Fibroblast of lung (primary cell): ENCODE measurements at places on chromosomes 13 and 19. TPM values are rescaled to one million over a fixed set of nuclear protein-coding genes. Genes with fewer than 3 reads are reported as not detected.
A peak's percentile ranks its signal among the peaks of the same experiment; 100 is the strongest.

The KLK4 gene
- not detected in 2 replicates for total RNA-seq

- peak; percentile 68 for DNase-seq
Measured at GRCh38 chr13:43316946-43317353, 293.6 kb downstream of the DNAJC15 start.

GRCh38 chr13:101594936-101595335, 142.5 kb downstream of the ITGBL1 start:
- no peak for DNase-seq

- no peak for DNase-seq
Measured at GRCh38 chr13:101655435-101655834, 203.0 kb downstream of the ITGBL1 start.

DNA sequence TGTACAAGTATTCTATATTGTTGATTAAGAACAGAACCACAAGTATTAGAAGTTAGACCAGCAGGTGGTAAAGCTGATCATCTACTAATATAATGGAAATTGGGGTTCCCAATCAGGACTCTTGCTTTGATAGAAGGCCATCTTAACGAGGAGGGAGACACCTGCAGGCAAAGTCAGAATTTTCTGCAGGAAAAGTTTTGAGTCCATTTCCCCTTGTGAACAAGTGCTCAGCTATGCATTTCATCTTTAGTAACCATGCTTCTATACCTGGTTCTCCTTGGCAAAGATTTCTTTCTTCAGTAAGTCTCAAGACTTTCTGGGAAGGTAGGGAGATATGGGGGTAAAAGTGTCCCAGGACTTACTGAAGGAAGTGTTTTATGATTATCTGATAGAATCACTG, 36.1 kb upstream of the USPL1 start:
- DNase-seq: peak; percentile 39

DNA sequence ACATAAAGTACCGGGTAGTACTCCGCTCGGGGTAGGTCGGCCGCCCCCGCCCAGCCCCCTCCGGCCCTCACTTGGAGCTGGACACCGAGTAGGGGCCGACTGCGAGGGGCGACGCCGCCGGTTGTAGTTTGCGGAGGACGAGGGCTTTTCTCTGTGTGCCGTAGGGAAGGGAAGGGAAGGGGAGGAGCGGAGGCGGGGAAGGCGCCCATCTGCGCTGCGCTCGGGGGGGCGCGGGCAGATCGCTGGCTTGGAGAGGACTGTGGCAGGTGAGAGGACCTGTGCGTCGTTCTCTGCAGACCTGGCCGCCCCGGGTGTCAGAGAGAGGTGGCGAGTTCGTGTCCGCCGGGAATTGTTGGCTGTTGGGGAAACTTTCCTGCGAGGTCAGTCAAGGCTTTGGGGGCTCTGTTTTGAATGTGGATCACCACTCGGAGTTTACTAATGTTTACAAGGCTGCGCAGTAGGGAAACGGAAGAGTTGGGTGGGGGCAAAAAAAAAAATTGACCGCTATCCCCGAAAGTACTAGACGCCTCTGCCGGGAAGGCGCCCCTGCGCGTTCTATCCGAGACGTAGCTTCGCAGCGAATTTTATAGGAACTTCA, 1.4 kb downstream of the ING1 start:
- peak; percentile 44 for DNase-seq

GRCh38 chr13:113919761-113920559, 53.9 kb downstream of the C13orf46 start:
- no peak for DNase-seq

DNA sequence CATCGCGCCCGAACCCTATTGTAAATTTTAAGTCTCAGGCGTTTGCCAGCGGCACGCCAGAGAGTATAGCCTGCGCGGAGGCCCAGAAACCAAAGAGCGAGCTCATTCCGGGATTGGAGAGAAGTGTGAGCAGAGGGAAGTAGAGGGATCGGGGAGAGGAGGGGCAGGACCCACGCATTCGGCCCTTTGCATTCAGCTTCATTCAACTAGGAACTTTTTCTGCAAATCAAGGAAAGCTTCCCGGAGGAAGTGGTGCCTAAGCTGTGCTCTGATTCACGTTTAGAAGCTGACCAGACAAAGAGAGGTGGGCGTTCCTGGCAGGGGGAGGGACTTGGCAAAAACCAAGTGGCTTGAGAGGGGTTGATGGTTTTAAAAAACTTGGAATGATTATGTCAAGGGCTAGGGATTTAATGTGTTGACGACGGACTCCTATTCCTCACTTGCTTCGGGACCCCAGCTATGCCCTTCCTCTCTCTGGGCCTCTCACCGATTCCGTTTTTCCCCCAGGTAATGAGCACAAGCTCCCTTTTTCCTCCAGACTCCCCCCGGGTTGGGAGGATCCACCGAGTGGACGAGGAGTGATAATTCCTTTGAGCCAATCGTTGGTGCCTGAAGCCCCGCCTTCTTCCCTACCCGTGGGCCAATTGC, 811 bp upstream of the PRMT1 start:
- peak; percentile 97 for DNase-seq

The CYP4F12 gene
- not detected in 2 replicates for total RNA-seq

The ZNF610 gene
- total RNA-seq: 3.3 and 5.3 TPM in 2 replicates

GRCh38 chr19:14370169-14370939, 10.9 kb upstream of the ADGRE5 start:
- DNase-seq: no peak

DNA sequence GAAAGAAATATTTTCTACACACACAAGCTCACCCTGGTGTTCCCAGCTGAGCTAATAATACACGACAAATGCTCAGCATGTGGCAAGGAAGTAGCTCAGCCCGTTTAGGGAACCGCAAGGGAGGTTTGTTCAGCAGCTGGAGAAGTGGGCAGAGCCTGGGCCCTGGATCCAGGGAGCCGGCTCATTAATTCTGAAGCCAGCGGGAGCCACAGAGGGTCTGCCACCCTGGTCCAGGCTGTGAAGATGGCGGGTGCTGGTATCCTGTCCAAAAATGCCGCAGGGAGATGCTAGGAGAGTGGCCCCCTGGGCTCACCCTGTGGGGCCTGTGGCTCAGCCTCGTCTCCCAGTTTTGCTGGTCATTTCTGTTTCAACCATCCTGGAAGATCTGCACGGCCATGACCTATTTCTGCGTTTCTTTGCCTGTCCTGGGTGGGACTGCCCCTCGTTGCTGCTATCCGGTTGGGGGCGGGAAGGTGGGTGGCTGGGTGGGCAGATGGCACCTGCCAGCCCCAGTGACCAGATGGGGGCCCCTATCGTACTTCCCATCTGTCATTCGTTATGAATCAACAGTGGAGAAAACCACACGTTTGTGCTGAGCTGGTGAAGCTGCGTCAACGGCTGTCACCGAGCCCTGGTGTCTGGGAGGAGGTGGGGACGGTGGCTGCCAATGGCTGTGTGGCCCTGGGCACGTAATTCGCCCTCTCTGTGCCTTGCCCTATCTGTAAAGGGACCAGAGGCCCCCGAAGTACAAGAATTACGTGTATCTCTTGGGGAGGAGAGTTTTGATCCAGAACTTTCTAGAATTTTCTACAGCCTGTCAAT, 2.7 kb upstream of the GNA15 start:
- DNase-seq: peak; percentile 48

GRCh38 chr19:45186509-45187334, 8.1 kb downstream of the BLOC1S3 start:
- no peak for DNase-seq

DNA sequence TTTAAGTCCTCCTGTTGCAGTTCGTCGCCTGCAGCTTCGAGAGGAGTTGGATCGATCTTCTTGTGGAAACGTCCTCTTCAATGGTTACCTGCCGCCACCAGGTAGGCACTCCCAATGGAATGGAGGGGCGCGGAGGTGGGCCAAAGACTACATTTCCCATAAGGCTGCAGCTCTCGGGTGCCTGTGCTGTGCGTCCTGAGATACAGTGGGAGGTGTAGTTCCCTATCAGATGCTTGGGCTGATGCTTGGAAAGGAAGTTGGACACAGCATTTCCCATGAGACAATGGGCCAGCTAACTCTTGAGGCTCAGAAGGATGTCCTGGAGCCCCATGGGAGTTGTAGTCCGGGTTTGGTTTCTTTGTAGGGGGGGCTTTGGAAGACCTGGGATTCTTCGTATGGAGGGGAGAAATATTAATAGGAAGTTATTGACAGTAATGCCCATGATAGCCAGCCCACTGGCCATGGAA, 1.8 kb downstream of the SHKBP1 start:
- peak; percentile 46 for DNase-seq

The GARIN5A gene
- 0.51 and 0.66 TPM in 2 replicates for total RNA-seq

The STX10 gene
- total RNA-seq: 69.2 and 78.1 TPM in 2 replicates

The MCEMP1 gene
- total RNA-seq: not detected in 2 replicates

The DCAF15 gene
- 5.1 and 6.3 TPM in 2 replicates for total RNA-seq

GRCh38 chr13:43924549-43925245, 45.0 kb downstream of the LACC1 start:
- DNase-seq: no peak

DNA sequence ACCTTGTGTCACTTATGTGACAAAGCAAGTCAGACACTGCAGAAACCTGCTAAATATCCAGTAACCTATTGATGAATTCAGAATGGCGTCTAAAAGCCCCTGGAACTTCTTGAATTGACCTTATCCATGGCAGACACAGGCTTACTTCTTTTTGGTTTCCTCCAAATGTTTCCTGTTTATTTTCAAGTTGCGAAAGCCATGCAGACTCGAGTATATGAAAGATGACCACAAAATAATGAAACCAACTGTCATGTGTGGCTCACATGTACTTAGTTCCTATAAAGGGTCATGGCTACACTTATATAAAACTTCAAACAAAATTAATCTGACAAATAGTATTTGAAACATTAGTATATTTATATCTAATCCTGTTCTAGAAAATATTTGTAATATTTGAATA, 113.1 kb upstream of the FNDC3A start:
- DNase-seq: peak; percentile 39

DNA sequence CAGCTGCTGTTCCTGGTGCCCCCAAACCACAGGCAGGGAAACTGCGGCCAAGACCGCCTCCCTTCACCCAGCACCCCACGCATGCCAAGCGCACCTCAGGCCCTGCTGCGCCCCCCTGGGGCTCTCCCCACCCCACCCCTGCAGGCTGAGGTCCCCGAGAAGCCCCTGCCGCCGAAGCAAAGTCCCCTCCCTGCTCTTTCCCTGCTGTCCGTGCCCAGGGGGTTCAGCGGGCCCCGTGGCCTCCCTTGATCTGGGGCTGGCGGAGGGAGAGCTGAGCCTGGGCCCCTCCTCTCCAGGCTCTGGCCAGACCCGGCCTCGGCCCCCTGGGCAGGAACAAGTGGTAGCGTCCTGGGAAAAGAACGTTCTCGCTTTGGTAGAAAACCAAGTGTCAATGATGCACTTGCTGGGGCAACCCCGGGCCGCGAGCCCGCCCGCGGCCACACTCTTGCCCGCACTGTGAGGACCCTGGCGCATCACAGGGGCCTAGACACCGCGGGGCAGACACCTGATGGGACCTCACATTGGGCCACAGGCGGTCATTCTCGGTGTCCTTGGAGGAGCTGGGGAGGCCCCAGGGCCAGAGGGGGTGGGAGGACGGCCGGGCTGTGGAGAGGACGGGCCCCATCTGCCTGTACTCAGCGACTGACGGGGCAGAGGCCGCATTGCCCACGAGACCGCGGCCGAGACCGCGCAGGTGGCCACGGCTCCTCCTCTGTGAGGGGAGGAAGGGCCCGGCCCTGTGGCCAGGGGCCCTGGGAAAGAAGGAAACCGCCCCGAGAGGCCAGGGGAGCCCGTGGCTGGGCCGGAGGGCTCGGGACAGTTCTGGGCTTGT, 29.0 kb downstream of the GPX4 start:
- no peak for DNase-seq

The CALR gene
- 839 and 1,447 TPM in 2 replicates for total RNA-seq

- DNase-seq: peak; percentile 31
Measured at GRCh38 chr13:57123681-57124080, 17.0 kb upstream of the PRR20A start.

The CYP4F2 gene
- total RNA-seq: not detected in 2 replicates

DNA sequence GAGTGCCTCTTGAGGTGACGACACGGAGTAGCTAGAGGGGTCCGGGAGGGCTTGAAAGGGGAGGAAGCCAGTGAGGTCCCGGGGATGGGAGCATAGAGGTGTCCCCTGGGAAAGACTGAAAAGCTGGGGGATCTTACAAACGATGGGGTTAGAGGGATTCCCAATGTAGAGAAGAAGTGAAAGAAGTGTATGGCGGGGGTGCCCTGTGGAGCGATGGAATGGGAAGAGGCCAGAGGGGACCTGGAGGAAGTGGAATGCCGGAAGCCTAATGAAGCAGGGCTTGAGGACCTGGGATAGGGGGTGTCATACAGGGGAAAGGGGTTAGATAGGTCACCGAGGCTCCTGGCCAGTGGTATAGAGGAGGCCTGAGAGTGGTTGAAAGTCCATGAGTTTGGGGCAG, 580 bp downstream of the AP2A1 start:
- no peak for DNase-seq

- peak; percentile 4 for DNase-seq
Measured at GRCh38 chr19:41616792-41617621, 9.9 kb downstream of the CEACAM4 start.

DNA sequence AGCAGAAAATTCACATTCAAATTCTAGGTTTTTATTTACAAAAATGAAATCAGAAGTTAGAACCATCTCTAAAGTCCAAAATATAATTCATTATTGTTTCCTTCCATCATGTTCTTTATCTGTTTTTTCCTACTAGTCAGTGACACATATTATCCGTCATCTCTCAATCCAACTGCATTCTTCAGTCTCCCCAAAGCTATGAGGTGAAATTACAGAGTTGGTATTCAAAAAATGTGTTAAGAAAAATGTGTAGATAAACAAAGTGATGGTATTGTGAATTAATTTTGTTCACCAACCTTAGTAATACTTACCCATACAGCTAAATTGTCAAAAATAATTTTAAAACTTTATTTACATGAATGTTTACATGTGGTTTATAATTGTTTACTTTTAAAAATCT, 448.7 kb upstream of the MIR17HG start:
- peak; percentile 35 for DNase-seq

DNA sequence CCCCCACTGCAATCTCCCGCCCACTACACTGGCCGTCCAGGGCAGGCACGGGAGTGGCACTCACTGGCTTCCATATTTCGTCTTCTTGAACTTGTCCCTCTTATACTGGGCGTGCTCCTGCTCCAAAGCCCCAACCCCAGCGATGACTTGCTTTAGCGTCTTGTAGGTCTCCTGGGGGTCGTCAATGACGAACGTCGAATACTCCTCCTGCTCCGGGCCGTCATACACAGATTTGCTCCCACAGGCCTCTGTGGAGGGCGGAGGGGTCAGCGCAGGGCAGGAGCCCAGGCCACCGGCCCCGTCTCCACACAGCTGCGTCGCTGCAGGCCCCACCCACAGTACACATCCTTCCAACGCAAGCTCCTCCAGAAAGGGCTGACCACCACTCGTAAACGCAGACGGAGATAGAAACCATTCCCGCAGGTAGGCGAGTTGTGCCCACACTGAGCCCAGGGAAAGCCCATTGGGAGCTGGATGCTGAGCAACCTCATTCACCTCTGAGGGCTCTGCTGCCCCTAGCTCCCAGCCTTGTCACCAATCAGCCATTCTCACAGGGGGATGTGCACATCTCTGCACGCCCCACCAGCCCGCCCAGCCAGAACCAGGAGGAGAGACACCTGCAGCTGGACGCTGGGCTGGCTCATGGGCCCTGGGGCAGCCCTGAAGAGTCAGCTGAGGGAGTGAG, 7.9 kb upstream of the C13orf46 start:
- DNase-seq: no peak

- DNase-seq: no peak
Measured at GRCh38 chr13:114108894-114109293, 23.5 kb downstream of the RASA3 start.

GRCh38 chr19:51784922-51785690, 9.9 kb upstream of the FPR3 start:
- peak; percentile 48 for DNase-seq

The CEACAM6 gene
- not detected in 2 replicates for total RNA-seq

- no peak for DNase-seq
Measured at GRCh38 chr19:17748884-17749638, 2.2 kb upstream of the FCHO1 start.

The ZNF98 gene
- total RNA-seq: 0.50 TPM in 1 of 2 replicates, not detected in the other

GRCh38 chr13:25371875-25372283, at the start of gene ATP8A2:
ATP8A2 (plus strand) TSS chr13:25371974; CDS start chr13:25372213, 239 bp downstream.
- peak; percentile 5 for DNase-seq
